ENCODE measurements at places on chromosomes 2 and 18.

- no peak for DNase-seq
Observed at GRCh38 chr2:15850534-15850933, 89.8 kb upstream of the MYCN start.

DNA sequence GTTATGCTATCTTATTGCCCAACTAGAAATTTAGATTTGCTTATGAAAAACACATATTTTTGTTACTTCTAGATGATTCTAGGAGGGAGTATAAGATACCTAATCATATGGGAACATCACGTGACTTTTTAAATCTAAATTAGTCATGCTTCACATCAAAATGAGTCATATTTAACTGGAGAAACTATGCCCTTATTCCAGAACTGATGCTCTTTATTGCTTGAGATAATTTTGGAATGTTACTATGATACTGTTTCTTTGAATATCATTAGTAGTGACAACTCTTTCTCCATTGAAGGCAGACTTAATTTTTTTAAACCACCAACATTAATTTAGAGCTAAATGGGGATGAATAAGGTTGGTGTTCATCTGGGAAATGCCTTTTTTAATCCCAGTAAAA lies 19.9 kb upstream of the ELAC1 start:
- DNase-seq = no peak

GRCh38 chr2:64059270-64059669 lies 40.0 kb upstream of the VPS54 start:
- no peak for DNase-seq

DNA sequence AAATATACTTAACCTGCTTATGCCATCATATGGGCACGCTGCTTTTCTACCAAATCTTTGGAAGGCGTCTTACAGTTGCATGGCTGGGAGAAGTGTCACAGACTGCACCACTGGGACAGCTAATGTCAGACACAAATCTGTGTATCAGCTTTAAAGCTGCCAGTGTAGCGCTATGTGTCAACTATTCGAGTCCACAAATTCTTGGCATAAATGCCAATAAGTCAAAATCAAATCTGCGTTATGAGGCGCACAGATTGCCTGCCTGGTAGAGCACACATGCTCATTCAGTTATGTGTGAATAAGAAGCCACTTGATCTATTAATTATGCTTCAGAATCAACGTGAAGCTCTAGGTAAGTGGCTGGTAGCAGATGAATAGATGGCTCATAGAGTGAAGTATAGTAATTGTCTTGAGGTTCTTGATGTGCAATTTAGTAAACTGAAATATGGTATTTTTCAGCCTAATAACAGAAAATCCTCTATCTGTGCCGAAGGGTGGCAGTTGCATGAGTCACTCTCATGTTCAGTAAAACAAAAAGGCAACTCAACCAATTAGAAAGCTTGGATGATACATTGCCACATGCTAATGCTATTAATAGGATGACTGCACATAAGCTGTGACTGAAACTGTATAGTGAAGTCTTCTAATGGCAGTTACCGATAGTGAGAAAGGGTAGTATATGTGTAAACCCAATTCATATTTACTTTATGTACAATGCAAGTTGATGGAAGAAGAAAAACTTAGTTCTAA lies 52.0 kb downstream of the DCC start:
- peak; percentile 76 for DNase-seq

GRCh38 chr18:62944454-62944853 lies 229.1 kb downstream of the PHLPP1 start:
- no peak for DNase-seq

GRCh38 chr2:118197011-118197675 lies 108.9 kb downstream of the INSIG2 start:
- DNase-seq = no peak

DNA sequence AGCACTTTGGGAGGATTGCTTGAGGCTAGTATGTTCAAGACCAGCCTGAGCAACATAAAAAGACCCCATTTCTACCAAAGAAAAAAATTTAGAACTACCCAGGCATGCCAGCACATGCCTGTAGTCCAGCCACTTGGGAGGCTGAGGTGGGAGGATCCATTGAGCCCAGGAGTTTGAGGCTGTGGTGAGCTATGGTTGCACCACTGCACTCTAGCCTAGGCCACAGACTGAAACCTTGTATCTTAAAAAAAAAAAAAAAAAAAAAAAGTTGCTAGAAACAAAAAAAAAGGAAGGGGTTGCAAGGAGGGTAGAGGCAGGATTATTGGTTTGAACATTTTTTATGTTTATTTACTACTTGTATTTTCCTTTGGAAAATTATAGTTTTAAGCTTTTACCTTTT lies 4.8 kb downstream of the SEC11C start:
- no peak for DNase-seq

DNA sequence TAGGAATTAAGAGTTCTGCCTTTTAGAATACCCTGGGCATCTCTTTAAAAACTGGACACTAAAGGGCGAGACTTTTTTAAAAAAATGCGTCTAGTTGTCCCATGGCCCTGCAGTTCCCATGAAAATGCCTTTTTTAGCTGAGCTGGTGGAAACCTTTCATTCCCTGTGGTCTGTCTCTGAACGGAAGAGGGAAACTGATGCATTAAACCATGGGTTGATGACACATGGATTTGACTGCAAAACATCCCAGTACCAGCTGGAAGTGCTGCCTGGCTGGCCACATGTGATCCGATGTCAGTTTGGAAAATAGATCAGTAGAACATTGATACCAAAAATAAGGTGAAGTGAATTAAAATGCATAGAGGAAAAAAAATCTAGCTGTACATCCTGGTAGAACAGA lies 129.2 kb downstream of the MYO1B start:
- DNase-seq = no peak

GRCh38 chr18:36535202-36535935 lies 237.9 kb downstream of the FHOD3 start:
- DNase-seq = no peak

GRCh38 chr2:43855292-43855691 lies 16.5 kb downstream of the ABCG8 start:
- DNase-seq = no peak

- DNase-seq = peak; percentile 47
Observed at GRCh38 chr2:124018890-124019289, 6.2 kb upstream of the CNTNAP5 start.

- no peak for DNase-seq
Observed at GRCh38 chr18:75162467-75162866, 46.5 kb downstream of the PTGR3 start.

GRCh38 chr18:51390702-51391101 lies 193.2 kb upstream of the MEX3C start:
- no peak for DNase-seq

DNA sequence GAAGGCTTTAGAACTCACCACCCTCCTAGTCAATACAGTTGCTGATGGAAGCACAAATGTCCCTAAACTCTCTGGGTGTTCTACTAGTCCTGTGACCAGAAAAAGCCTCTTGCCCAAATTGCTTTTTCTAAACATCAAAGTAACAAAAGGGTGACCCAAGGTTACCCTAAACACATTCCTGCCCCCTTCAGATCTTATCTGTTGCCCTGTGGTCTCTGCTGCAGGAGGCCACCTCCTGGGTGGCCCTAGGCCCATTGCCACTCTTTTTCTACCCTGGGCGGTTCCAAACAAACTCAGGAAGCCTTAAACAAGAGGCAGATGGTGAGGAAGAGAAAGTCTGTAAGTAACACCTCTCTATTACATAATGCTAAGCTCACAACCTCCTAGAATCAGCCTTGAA lies 3.3 kb downstream of the RNF152 start:
- no peak for DNase-seq

DNA sequence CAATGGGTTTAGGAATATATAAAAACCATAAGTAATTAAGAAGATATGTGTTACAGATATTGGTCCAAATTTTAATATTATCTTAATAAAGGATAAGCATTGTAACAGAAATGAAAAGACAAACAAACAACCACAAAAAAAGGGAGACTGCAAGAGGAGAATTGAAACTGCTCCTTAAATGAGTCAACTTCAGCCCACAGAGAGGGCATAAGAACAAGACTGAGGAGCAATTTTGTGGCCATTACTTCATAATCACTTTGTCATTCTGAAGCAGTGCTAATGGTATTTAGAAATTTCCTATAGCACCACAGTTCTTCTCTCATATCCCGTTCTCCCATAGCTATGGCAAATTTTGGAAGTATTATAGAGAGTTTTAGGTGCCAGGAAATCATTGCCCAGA lies 193.2 kb upstream of the HNMT start:
- no peak for DNase-seq

DNA sequence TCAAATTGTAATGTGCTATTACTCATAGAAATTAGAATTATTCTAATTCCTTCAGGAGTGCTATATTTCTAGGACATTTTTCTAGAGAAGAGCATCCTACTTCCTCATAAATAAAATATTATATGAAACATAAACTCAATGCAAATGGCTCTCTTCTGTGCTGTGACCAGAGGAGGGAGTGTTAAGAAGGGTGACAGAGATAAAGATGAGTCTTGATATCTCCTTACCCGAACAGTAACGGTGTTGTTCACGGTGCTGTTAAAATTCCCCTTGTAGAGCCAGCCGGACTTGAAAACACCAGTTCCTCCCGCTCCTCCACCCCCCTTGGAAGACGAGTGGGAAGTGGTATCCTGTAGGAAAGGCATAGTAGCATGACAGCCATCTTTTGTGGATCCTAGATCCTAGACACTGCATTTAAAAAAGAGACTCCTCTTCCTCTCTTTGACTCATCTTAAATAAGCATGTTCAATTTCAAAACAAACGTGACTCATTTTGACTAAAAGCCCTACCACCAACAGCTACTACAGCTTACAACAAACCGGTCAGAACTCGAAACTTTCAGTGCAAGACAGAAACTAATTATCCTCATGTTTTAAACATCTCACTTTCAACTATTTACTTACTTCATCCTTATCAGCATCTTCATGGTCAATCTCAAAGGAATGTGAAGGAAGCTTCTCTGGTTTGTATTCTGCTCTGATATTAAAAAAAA lies 156.3 kb downstream of the DOCK10 start:
- DNase-seq = no peak

GRCh38 chr2:208872591-208872990 lies 466.0 kb downstream of the PTH2R start:
- no peak for DNase-seq

DNA sequence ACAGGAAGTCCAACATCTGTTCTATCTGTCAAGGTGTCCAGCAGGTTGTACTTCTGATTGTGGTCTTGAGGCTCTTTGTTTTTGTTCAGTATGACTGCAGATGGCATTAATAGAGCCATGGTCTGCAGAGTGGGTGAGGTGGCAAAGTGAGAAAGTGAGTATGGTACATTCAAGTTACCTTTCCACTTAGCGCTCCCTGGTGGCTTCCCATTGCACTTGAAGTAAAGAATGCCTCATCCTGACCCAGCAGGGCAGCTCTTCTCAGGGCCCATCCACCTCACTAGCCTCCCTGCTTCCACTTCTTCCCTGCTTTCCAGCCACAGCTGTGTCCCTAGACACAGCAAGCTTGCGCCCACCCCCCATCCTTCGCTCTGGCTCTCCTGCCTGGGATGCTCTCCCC lies 148.0 kb upstream of the ALPP start:
- DNase-seq = no peak

- DNase-seq = no peak
Observed at GRCh38 chr2:43158259-43158880, 68.0 kb downstream of the ZFP36L2 start.

- no peak for DNase-seq
Observed at GRCh38 chr2:64393383-64394010, 60.5 kb upstream of the LGALSL start.

- no peak for DNase-seq
Observed at GRCh38 chr2:237704501-237705434, 77.4 kb downstream of the LRRFIP1 start.

DNA sequence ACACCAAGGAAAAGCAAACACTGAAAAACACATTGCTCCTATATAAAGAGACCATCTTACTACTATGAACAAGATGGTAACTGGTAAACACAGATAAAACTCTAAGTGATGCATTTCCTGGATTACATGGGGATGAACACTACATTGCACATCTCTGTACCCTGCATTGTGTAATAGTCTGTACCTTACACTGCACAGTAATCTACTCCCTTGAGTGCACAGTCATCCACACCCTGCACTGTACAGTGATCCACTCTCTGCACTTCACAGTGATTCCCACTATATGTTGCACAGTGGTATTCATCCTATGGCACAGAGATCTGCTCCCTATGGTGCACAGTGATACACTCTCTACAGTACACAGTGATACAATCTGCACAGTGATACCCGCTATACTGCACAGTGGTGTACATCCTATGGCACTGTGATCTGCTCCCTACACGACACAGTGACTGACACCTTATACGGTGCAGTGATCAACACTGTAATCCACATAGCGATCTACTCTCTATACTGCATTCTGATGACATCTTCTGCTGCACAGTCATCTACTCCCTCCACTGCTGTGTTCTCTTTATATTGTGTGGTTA lies 462.2 kb upstream of the RGPD4 start:
- no peak for DNase-seq

- no peak for DNase-seq
Observed at GRCh38 chr2:35409762-35410161, 945.8 kb upstream of the CRIM1 start.

DNA sequence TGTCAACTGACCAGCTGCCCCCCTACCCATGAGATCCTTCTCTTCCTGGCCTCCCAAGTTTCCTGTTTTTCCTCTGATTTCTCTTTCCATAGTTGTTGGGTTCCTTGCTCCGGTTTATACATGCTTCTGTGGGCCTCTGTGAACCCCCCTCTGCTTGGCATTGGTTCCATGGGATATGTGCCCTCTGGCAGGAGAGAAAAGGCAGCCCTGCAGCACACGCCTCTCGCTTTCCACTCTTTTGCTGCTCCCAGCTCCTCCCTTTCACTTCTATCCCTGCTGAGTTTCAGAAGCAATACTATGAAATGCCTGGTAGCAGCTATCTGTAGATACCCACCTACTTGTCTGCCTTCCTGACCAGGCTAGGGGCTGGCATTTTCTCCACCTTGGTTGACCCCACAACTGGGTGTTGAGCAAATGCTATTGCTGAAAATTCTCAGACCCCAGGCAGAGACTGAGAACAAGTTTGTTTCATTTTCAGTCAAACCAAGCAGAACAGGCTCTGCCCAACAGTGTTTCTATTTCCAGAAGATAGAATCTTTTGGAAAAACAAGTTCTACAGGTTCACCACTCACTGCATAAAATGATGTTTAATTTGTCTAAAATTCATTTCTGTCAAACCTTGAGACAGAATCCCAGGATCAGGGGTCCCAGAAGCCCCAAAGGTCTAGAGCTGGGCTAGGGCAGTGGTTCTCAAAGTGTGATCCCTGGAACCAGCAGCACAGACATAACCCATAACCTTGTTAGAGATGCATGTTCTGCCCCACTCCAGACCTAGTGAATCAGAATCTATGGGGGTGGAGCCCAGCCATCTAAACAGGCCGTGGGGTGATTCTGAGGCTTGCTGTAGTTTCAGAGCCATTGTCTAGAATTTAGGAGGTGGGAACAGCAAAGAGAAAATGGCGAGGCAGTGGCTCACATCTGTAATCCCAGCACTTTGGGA lies 13.4 kb downstream of the CAPG start:
- no peak for DNase-seq

DNA sequence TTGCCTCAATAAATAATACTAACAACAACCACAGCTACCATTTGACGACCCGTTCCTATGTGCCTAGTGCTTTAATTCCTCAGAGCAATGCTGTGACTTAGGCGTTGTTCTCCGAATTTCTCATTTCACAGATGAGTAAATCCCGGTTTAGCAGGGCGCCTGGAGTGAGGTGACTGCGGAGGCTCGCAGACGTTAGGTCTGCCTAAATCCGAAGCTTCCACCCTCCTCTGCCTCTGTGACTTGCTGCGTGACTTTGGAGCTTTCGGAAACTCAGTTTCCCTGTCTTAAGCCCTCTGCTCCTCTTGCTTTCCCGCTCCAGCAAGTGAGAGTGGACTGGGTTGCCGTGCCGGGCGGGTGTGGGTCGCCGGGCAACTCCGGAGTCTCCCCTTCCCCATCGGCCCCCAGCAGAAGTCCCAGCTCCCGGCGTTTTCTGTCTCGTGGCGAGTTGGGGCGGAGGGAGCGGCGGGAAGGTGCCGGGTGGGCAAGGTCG lies 711 bp upstream of the ATOH8 start:
- no peak for DNase-seq

Data from NCI-H446 treated with DMSO at 0.1 percent for 48 hours (cell line).